NCI-H187 (cell line): ENCODE measurements at places on chromosomes 3 and 15.

DNA sequence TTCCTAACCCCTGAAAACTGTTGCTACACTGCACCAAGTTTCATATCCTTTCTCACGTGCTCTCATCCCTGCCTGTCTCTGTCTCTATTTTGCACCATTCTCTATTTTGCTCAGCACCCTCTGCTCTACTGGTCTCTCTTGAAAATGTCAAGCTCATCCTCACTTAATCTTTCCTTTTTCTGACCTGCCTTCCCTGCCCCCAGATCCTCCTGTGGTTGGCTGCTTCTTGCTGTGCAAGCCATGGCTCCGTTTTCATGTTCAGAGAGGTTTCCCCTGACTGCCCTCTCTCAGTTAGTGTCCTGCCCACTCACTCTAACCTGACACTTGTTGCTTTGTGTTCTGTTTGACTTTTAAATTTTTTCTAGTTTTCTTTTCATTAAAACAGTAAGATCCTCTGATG is 6.0 kb downstream of the CCDC174 start:
- no peak for DNase-seq

DNA sequence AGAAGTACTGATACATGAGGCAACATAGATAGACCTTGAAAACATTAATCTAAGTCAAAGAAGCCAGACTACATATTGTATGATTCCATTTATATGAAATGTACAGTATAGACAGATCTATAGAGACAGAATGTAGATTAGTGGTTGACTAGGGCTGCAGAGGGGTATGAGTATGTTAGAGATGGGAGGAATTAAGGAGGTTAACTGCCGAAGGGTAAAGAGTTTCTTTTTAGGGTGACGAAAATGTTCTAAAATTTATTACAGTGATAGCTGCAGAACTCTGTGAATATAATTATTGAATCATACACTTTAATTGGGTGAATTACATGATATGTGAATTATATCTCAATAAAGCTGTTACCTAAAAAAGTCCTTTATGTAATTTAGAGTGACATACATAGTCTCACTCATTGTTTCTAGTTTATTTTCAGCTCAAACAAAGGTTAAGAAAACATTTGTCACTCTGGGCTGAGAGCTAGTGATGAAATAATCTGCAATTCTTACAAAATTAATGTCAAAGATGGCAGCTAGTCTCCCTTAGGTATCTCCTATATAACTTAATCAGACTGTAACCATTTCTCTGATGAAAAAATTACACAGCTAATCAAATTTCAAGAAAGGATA is 61.4 kb downstream of the DENND4A start:
- no peak for DNase-seq

DNA sequence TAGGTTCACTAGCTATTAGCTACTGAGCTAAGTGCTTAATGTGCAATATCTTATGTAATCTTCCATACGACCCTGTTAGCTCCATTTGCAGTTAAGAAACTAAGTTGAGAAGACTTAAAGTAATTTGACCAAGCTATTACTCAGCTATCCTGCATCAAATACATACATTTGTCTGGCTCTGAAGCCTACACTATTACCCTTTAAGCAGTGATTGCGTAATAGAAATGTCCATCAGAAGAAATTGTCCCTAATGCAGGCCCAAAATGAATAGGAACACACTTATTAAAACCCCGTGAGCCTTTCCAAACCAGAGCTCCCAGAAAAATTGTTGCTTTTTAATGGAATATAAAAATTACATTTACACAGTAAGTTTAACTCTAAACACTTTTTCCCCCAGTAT is 5.3 kb upstream of the MYO1E start:
- DNase-seq: no peak

- DNase-seq: no peak
Measured at GRCh38 chr3:156252656-156253055, 132.3 kb downstream of the KCNAB1 start.

- DNase-seq: no peak
Measured at GRCh38 chr15:81284256-81285031, 39.5 kb downstream of the STARD5 start.

DNA sequence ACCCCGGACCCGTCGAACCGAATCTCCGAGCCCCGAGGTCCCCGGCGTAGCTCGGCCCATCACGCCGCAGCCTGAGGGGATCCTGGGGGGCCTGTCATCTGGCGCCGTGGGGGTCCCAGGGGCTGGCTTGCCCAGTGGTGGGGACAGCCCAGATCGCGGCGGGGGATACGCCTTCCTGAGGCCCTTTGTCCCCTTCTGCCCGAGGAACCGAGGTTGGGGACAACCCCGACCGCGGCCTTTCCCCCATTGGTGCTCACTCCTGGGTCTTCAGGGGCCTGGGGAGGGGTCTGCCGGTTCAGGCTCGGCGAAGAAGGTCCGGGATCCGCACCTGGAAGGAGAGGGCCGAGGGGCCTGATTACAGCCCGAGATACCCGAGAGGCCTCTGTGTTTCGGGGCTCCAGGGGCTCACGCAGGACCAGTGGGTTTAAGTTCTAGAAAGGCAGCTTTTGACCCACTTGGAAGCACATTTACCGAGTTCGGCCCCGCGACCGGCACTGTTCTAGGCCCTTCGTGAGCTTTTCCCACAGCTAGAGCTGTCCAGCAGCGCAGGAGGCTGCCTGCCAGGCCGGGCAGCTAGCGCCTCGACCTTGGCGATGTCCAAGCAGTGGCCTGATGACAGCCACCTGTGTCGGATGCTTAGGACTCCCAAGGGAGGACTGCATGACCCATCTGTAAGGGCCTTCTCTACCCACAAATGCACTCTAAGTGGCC is 504 bp downstream of the ABHD2 start:
- no peak for DNase-seq

- DNase-seq: peak; percentile 73
Measured at GRCh38 chr3:123066896-123067688, at the start of gene PDIA5. PDIA5 (plus strand) TSS chr3:123067025; CDS start chr3:123067165, 140 bp downstream.
